ENCODE measurements at places on chromosomes 4 and X.

DNA sequence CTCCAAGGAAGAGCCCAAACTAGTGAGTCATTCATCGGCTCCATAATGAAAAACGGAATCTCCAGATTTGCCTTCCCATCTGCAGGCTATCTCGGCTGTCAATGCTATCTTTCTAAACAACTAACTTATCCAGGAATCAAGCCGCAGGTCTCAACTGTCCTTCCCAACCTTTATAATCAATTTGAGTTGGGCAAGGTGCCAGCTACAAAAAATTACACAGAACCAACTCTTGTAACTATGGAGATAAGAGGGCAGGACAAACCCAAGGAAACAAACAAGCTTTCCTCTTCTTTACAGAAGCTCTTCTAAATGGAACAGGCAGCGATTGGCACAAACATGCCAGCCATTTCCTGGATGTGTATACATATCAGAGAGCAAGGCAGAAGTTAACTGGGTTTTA lies 61.2 kb upstream of the RAI2 start:
- no peak for DNase-seq

- DNase-seq: no peak
Observed at GRCh38 chr4:126470862-126471261, 1156.1 kb downstream of the FAT4 start.

- peak; percentile 67 for DNase-seq
Observed at GRCh38 chrX:154396973-154397887, 947 bp upstream of the RPL10 start.

DNA sequence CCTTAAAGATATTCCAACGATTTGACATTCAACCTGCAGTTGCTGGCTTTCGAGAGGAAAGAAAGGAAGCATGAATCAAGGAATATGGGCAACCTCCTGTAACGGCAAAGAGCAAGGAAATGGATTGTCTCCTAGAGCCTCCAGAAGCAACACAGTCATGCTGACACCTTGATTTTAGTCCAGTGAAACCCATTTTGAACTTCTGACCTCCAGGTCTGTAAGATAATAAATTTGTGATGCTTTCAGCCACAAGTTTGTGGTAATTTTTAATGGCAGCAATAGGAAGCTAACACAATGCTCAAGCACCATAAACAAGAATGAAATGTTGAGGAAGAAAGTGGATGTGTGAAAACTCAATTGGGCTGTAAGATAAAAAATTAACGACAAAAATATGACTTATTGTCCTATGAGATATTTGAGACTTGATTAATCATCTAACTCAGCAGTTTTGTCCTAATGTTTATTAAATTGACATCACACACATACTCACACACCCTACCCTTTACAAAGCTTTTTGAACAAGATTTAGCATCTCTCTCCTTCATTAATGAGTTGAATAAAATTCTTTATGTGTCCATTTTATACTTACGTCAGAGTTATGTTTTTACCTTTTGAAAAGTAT lies 857.2 kb upstream of the INTU start:
- no peak for DNase-seq

GRCh38 chr4:69485130-69485529 lies 10.6 kb downstream of the UGT2B4 start:
- no peak for DNase-seq

Data from GM13977 (cell line).